ENCODE measurements at places on chromosomes 12 and 14. TPM values are rescaled to one million over a fixed set of nuclear protein-coding genes. Genes with fewer than 3 reads are reported as not detected.

DNA sequence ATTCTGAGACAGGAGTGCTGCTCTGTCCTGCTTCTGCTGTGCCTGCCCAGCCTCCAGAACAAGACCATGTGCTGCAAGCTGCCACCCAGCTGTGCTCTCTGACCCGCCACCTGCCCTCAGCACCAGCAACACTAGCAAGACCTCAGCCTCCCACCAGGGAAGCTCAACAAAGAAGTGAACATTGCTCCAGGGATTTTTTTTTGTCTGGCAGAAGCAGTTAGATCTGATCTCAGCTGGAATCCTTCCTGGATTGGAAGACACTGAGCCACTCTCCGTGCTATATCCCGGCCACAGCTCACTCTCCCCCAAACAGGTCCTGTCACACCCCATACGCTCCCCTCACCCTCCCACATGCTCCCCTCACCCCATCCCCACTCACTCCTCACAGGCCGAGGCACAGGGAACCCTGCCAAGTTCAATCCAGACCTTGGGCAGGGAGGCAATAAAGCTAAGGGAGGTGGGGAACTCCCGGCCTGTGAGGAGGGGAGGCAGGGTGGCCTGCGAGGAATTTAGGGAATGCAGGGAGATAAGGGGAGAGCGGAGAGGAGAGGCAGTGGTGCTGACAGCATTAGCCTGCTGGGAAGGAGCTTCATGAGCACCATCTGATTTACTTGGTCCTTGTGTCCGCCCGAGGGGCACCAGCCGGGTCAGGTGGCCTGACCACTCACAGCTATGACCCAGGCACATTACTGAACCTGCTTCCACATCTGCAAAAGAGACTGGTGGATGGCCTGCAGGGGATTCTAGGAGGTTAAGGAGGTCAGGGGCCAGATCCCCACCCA is 29.7 kb downstream of the CCDC85C start:
- DNase-seq: peak; percentile 30

DNA sequence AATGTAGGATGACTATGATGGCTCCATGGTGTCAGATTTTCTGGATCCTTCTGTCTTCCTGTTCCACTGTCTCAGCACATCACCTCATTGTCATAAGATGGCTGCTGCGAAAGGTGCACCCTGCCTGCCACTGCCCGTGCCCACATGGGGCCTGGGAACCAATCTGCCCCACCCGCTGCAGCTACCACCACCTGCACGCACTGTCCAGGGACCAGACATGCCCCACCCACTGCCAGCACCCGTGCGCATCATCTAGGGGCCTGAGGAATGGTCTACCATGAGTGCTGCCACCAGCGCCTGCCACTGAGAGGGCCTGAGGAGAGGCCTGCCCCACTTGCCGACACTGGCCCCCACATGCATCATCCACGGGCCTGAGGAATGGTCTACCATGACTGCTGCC is 23.8 kb downstream of the CYP46A1 start:
- DNase-seq: no peak

Gene FOXN3
- 46.5 TPM for polyA plus RNA-seq

DNA sequence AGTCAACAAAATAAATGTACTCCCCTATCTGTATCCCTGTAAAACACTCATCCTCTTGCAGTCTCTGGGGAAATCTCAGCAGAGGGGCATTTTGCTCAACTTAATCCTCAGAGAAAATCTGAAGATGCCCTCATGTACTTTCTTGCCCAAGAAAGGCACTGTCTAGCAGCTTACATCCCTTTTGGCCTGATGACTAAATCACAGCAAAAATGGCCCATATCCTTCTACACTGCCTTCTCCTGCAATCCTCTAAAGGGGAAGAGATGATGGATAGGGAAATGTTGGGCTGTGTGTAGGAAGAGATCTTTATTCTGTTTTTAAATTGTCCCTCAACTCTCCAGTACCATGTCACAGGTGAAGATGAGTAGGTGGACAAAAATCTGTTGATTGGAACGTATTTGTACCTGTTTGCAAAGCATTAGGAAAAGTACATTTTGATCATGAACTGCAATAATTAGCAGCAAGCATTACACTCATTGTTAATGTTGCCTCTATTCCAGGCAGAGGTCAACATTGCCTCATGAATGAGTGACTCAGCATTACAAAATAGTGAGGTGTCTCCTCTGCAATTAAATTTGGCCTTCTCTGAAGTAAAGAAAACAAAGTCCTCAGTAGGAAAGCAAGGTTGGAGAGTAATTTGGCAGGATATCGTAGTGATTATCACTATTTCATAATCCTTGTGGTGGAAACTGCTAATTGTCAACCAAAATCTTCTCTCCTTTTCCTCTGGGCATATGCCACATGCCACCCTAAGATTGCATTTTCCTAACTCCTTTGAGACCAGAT is 172.4 kb upstream of the CAND1 start:
- no peak for DNase-seq

DNA sequence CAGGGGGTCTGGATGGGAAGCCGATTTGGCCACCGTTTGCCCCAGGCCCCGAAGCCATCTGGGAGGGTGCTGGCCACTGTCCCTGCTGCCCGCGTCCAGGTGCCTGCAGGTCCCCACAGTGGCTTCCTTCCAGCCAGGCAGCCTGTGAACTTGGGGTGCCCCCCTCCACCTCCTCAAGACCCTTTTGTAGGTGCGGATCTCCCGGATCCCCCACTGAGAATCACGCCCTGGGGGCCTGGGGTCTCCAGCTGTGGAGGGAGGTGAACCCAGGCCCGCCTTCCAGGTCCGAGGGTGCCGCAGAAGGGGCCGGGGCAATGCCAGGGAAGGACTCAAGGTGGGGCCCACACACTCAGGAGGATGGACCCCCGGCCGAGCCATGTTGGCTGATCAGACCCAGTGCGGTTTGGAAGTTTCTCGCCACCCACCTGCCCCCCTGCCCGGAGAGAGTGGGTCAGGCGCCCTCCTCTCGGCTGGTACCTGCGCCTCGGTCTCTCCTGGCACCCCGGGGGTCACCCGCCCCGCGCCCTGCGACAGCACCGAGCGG is 1.7 kb downstream of the MMP17 start:
- no peak for DNase-seq
